Stimulated activated memory B cell treated with anti-CD40 and anti-IgM and Interleukin-4, amounts not matched to agents 10 μg/mL and 1 μg/mL and 100 μg/mL, for 72 hours (primary cell): ENCODE measurements at places on chromosomes 4 and X.

- no peak overlapping the region for H3K27ac ChIP-seq
- H3K4me1 ChIP-seq: peaks cover 5% of the 10 kb centered on the region
- ATAC-seq: no peak
- H3K4me3 ChIP-seq: no peak overlapping the region
- H3K27me3 ChIP-seq: no peaks in the 10 kb centered on the region
Observed at GRCh38 chrX:49844611-49845010, 15.5 kb downstream of the PAGE4 start.

- H3K27me3 ChIP-seq: no peaks in the 10 kb centered on the region
- no peak for ATAC-seq
- no peak overlapping the region for H3K27ac ChIP-seq
- H3K36me3 ChIP-seq: no peaks in the 10 kb centered on the region
Observed at GRCh38 chr4:14132301-14132700, 504.8 kb upstream of the BOD1L1 start.

DNA sequence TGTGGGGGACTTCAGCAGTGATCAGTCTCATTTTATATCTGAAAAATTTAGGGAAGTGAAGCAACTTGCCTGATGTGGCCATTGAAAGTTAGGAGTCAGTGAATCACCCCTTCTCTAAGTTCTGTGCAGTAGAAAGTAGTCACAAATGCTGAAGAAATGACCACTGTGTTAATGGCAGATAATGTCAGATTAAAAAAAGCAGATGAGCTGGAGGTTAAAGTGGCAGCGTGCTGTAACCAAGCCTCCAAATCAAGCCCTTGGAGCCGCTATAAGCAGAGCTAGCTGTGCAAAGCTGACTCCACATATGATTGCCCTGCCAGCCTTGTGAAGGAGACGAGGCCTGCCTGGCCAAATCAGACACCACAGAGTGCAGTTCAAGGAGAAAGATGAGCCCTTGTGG, 39.2 kb upstream of the PDE5A start:
- H3K4me3 ChIP-seq: no peak overlapping the region
- peaks cover 12% of the 10 kb centered on the region for H3K27me3 ChIP-seq
- no peak overlapping the region for H3K27ac ChIP-seq
- no peaks in the 10 kb centered on the region for H3K36me3 ChIP-seq

GRCh38 chrX:1725472-1725871, 110.6 kb downstream of the ASMT start:
- no peaks in the 10 kb centered on the region for H3K27me3 ChIP-seq
- H3K36me3 ChIP-seq: peaks cover 30% of the 10 kb centered on the region
- H3K27ac ChIP-seq: no peak overlapping the region
- H3K4me3 ChIP-seq: no peak overlapping the region

DNA sequence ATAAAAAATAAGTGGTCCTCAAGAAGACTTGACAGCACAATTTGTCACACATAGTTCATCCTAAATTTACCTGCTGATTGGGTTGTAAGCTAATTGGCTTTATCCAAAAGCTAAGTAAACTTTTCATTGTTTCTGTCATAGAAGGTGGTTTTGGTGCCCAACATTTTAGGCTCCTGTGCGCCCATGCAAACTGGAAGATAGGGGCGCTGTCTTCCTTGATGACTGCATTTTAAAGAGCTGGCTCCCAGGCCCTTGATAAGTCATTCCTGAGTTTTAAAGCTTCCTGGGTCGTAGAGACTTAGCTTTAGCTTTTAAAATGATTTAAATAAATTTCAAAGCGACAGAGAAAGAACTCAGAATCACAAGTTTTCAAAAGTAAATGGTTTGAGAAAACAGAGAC, 625.4 kb upstream of the GALNT7 start:
- ATAC-seq: no peak
- H3K4me1 ChIP-seq: no peaks in the 10 kb centered on the region
- H3K4me3 ChIP-seq: no peak overlapping the region
- no peak overlapping the region for H3K27ac ChIP-seq
- no peaks in the 10 kb centered on the region for H3K27me3 ChIP-seq

- no peaks in the 10 kb centered on the region for H3K4me1 ChIP-seq
- H3K4me3 ChIP-seq: no peak overlapping the region
Observed at GRCh38 chr4:170497689-170498088, 407.9 kb upstream of the AADAT start.

- H3K4me1 ChIP-seq: no peaks in the 10 kb centered on the region
- ATAC-seq: no peak
- no peaks in the 10 kb centered on the region for H3K36me3 ChIP-seq
- no peak overlapping the region for H3K27ac ChIP-seq
Observed at GRCh38 chrX:36867143-36867542, 141.0 kb upstream of the FAM47C start.

DNA sequence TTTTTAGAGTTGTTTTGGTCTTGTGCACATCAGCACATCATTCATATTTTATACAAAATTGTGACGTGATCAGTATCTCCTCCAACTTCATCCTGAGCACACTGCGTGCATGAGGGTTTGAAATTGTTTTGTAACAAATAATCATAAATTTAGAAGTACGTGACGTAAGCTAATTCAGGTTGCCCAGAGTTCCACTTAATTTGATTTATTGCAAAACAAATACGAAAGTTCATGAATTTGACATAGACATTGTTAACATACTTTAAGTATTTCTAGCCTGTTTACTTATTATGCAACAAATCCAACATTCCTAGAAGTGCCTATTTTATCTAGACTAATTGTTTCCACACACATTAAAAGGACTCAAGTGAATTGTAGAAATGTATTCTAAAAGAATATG, 48.3 kb downstream of the MAP7D3 start:
- no peak for ATAC-seq
- H3K27me3 ChIP-seq: no peaks in the 10 kb centered on the region
- H3K4me3 ChIP-seq: no peak overlapping the region
- H3K27ac ChIP-seq: no peak overlapping the region
- peaks cover 8% of the 10 kb centered on the region for H3K4me1 ChIP-seq
